ENCODE measurements at places on chromosomes 13 and 19.
A peak's percentile ranks its signal among the peaks of the same experiment; 100 is the strongest.

DNA sequence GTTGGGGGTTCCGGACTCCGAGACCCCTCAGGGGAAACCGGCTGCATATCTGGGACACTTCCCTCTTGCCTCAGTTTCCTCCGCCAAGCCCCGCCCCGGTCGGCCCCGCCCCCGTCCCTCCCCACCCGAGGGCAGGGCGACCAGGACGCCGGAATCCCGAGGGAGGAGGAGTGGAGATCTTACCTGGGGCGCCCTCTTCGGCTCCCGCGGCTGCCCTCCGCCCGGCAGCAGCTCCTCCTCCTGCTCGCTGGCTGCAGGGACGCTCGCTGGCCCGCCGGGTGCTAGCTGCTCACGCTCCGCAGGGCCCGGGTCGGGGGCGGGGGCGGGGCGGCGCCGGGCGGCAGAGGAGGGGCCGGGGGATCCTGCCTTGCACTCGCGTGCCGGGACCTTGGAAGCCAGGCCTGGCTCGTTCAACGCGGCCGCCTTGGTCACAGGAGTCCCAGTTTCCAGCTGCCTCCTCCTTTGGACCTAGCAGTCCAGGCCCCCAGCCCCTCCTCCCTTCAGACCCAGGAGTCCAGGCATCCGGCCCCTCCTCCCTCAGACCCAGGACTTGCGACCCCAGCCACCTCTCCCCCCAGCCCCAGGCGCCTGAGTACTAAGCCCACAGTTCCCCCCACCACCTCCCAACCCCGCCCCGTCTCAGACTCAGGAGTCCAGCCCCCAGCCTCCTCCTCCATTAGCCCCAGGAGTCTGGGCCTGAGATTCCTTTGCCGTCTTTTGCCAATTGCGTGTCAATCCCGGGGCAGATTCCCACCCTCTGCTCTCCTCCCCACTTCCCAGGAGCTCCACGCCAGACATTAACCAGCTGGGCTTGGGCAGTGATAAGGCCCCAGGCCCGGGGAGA, at the start of gene NTF4:
Gene NTF4, minus strand, starts transcription at position 51 of the 844 bp plus-strand sequence. CDS start 2,821 bp downstream, outside the sequence.
- no peak for DNase-seq

- DNase-seq: no peak
Measured at GRCh38 chr13:95176611-95177259, 124.5 kb downstream of the ABCC4 start.

DNA sequence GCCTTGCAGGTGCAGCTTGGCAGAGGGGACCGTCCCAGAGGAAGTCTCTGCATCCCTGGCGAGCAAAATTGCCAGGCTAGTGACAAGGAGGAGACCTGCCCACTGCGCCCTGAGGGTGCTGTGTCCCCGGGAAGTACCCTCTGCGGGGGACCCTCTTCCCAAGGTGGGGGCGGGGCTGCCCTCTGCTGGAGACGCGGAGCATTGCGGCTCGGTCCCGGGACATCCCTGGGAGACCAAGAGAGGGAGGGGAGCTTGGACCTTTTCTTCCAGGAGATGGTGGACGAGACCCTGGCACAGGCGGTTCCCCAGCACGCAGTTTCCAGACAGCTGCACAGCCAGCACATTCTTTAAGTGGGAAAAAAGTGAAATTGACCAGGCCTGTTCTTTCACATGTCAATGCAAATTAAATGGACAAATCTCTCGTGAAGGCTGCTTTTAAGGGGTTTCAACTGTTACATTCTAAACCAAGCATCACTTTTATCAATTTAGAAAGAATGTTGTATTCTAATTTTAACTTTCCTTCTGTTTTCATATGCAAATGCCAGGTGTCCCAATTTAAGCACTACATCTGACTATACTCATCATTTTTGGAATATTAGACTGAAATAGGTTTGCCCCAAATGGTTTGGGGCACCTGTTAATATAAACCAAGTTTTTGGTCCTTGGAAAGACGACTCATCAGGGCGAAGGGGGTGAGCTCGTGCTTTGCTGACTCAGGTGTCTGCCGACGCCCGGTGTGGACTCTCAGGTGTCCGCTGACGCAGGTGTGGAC, 60.7 kb downstream of the MCF2L start:
- DNase-seq: peak; percentile 51

DNA sequence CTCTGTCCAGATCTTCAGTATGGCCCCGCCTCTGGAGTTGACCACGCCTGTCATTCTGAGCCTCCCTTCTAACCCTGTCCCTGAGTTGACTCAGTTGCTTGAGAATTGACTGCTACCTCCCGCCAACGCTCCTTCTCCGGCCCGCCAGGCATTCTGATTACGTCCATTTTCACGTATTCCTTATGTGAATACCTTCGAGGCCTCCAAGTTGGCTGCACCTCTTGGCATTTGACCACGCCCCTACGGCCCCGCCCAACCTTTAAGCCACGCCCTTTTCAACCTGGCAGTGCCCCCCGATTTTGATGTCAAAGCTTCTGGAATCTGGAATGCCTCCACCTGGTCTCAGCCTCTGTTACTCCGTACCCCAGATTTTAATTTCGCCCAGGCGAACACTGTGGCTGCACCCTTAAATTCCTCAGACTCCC, 1.7 kb upstream of the EML2 start:
- DNase-seq: peak; percentile 30
